ENCODE measurements at places on chromosomes 13 and 19. TPM values are rescaled to one million over a fixed set of nuclear protein-coding genes. Genes with fewer than 3 reads are reported as not detected.

Gene SYT5
- 1.2 TPM for total RNA-seq

DNA sequence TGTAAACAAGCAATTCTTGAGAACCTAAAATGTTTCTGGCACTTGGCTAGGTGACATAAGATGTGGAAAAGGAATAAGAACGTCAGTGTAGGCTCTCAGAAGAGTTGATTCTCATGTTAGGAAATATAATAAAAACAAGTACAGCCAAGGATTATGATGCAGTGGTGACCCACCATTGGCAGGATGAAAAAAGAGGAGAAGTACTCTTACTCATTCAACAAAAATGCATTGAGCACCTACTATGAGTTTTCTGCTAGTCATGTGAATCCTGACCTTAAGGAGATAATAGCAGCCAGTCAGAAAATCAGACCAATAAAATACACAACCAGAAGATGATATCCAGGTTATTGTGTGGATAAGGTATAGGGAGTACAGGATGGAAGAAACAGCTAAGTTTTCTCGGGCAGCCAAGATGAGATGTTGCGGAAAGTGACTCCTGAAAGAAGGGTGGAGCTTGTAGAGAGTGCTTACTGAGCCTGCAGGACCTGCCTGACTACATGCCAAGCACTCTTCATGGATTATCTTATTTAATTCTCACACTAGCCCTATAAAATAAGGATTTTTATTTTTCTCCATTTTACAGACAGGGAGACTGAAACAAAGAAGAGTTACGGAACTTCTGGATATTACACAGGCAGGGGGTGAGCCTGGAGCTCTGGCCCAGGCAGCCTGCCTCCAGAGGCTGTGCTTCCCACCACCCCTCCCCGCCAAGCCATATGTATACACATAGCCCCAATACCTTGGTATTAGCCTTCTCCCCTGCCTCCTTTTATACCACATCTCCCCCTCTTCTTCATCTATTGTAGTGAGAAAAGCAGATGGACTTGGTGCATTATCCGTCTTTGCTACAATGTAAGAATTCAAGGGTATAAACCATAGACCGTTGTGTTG lies 58.0 kb downstream of the TGDS start:
- no peak for DNase-seq

Gene ZNF587B
- total RNA-seq: 12.8 TPM

DNA sequence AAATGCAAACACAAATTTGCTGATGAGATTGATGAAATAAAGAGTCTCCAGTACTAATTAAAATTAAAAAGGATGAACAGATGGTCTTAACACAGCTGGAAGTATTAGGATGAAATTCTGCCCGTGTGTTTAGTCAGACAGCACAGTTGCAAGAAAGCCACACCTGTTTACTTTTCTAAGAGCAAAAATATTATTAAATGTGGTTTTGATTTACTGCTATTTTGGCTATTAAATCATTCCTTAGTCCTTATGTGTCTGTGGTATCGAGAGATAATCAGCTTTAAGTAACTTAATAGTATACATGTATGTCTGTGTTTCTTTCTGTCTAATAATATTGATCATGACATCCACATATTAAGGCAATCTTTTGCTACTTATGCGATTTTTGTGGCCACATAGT lies 494.9 kb downstream of the GPC6 start:
- no peak for DNase-seq

DNA sequence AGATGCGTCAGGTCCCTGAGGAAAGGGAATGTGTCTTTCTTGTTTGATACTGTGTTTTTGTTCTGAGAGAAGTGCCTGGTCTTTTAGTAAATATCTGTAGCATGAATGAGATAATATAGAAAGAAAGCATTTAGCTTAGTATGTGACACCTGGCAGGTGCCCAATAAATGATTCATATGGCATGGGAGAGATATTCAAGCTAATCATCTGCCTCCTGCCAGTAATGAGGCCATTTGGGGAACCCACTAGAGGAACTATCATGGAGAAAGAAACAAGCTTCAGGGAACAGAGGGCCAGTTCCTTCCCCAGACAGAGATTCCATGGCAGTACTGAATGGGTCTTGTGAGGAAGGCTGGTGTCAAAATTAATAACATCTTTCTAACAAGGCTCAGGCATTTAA lies 603.9 kb downstream of the DCT start:
- no peak for DNase-seq

Gene GNG8
- total RNA-seq: not detected
